ENCODE measurements at places on chromosomes 3 and 15.

GRCh38 chr15:69305204-69305931 is 6.7 kb downstream of the PAQR5 start:
- DNase-seq = no peak

DNA sequence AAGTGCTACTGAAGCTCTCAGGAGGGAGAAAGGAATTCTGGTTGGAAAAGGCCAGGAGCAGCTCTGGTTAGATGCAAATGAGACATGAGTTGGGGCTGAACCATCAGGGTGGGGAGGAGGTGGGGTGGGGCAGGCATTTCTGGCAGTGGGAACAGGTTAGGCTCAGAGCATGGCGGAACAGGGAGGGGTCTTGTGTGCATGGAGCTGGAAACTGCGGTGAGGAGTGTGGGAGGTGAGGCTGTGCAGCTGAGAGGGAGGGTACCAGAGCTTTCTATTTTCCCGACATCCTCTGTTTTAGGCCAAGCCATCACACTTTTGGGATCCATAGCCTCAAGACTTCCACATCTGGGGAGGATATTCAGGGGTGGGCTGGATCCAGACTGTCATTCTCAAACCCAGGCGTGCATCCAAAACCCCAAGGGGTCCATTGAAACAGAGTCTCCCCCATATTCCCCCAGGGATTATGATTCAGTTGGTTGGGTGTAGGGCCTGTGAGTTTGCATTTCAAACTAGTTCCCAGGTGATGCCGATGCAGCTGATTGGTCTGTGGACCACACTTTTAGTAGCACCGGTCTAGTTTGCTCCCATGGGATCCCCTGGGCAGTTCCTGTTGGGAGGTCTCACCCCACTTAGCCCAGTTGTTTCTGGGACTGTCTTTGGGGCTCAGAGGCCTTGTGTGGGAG is 100.9 kb upstream of the TLE3 start:
- no peak for DNase-seq

DNA sequence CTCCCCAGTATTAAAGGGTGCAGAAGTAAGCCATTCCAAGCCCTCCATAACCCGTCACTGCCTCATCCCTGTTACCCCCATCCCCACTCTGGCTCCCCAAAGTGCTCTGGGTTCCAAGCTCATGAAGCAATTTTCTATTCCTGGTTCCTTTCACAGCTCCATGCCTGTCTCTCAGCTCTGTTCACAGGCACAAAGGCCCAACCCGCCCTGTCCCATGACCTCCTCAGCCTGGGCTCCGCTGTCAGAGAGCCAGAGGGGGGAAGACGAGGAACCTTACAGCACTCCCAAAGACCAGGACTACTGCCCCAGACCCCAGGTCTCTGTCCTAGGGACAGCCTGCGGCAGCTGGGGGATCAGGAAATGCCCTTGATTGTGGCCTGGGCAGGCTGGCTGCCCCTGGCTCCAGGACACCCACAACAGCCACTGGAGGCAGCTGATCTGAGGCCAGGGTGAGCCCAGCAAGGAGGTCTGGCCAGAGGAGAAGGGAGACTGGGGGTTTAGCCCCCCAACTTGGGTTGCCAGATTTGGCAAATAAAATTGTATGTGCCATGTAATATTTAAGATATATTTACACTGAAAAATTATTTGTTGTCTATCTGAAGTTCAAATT is 43.2 kb upstream of the LINGO1 start:
- no peak for DNase-seq

DNA sequence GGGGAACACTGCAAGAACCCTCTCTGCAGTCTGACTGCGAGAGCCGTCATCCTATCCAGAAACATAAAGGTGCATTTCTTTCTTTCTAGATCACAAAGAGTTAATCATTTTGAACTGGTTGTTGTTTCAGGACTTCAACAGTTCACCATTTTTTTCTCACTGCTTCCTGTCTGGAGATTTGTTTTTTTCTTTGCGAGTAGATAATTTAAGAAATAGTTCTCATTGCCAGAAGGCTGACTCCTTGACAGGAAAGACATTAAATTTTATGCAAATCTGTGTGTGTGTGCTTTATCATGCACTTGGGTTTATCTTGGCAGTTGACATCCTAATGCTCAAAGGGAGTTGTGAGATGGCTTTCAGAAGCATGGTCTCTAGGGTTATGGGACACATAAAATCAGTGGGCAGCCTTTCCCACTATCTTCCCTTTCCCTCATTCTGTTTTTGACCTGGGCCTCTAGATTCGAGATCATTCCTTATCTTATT is 123.5 kb upstream of the TBL1XR1 start:
- no peak for DNase-seq

DNA sequence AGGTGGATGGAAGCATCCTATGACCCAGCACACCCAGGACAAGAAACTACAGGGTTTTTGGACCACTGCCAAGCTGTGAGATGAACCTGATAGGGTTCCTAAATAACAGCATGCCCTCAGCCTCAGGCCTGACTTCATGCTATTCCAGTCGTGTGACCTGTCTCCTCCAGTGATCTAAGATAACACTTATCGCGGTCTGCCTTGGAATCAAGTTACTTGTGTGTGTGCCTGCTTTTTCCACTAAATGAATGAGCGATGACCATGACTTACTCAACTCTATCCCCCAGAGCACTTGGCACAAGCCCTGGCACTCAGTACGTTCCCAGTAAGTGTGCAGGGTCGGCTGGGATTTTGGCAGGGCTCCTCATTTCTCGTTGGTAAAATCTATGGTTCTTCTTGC is 172.7 kb upstream of the TP63 start:
- DNase-seq = no peak

Measured in hippocampal formation (tissue), 2 donors.